ENCODE measurements at places on chromosomes 1 and 21.

DNA sequence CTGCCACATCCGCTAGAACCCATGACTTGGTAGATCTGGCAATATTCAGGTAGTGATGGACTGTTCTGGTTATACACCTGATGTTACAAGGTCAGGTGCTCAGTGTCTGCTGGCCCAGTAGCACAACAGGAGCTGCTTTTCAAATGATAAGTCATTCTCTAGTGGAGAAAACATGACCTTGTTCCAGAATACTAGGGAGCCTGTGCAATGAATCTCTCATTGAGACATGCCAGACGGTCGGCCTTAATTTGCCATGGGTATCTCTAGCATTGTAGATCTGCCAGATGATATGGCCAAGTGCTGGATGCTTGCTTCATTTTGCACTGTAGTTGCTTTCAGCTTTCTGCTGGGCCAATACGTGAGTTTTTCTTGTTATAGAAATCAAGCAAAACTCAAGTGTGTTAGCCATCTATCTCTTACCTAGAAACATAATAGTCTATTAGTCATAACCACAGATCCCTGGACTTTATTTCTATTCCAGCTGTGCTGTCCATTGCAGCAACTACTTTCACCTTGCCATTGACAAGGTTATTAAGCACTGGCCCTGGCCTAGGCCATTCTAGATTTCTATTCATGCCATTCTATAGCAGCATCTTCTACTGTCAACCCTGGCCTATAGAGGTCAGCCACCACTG, 13.9 kb upstream of the CENPF start:
- no peak for DNase-seq

DNA sequence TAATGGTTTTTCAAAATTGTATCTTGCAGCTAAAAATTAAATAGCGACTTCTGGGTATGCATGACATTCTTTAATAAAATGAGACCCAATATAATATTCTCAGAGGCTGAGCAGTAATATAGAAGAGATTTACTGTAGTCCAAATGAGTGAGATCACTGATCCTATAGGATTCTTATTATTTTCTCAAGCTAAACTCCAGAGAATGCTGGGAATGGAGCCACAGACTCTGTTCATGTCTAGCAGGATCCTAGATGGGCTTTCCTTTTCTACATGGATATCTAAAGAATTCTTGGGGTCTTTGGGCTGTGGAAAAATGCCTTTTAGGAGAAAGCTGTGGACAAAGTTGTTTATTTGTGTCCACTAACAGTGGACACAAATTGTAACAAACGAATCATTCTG, 150.7 kb upstream of the ZNF644 start:
- no peak for DNase-seq

GRCh38 chr1:33327587-33328325, 6.9 kb upstream of the A3GALT2 start:
- no peak for DNase-seq

DNA sequence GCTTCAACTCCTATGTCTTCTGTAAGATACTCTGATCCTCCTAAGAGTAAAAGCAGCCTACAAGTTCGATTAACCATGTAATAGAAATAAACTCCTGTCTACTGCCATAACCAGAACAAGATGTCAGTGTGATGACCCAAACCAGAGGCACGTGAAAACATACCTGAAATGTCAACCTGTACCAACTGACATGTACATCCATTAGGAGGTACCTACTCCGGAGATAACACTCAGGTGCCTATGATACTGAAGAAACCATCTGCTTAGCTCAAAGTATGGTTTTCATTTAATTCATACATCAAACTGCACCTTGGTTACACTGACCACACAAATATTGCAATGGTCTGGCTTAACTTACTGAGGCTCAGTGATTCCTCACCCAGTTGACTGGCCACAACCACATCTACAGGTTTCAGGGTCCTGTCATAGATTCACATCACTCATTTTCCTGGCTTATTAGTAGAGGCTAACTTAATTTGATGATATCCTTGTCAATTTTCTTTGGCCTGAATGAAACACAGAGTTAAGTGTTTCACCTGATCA, 4.4 kb downstream of the ITPKB start:
- DNase-seq, result no peak

DNA sequence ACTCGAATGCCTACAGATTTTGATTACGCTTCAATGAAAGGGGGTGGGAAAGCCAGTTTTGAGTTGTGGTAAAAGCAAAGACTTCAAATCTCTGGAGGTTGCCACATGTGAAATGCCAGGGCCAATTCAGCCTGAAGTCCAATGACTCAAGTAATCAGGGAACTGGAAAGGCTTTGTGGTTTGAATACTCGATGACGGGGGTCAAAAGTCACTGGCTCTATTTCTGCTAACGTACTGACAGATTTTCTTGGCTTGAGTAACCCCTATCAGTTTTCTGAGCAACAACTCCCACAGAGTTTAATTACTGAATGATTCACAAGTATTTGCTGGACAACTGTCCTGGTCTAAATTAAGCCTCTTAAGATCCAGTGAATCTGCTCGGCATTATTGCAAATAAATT, 152.2 kb downstream of the SIPA1L2 start:
- no peak for DNase-seq

DNA sequence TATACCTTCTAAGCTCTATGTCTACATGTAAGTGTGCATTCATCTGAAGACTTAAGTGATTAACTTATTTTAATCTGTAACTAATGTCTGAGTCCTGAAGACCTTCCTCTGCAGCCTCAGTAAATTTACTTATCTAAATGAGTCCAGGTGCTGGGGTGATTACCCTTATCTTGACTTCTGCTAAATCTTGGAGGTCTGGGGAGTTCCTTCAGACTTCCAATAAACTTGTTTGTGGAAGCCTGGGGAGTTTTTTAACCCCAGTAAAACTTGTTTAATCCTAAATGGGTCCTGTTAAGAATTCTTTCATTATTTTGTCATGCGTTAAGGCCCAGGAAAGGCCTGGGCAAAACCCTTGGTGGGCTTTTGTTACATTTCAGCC, 37.0 kb downstream of the RSPH1 start:
- no peak for DNase-seq

DNA sequence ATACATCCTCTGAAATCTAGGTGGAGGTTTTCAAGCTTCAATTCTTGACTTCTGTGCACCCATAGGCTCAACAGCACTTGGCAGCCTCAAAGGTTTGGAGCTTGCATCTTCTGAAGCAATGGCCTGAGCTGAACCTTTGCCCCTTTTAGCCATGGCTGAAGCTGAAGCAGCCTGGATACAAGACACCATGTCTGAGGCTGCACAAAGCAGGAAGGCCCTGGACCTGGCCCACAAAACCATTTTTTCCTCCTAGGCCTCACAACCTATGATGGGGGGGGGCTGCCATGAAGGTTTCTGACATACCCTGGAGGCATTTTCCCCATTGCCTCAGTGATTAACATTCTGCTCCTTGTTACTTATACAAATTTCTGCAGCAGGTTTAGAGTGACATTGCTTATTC, 173.3 kb upstream of the PRMT6 start:
- DNase-seq, result no peak

GRCh38 chr1:222347627-222348026, 200.3 kb downstream of the HHIPL2 start:
- DNase-seq, result no peak

DNA sequence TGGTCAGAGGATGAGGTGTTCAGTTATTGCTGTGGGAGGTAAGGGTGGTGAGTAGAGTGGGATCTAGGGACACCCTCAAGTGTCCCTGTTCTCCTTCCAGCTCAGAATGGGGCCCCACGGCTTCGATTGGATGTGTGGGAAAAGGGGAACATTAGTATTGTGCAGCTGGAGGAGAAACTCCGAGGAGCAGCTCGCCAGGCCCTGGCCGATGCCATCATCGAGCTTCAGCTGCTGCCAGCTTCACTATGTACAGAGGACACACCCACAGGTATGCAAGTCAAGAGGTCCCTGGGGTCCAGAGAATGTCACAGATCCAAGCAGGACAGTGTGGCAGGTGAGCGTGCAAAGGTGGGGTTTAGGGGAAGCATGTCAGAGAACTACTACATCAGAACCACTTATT, 13.9 kb downstream of the HYI start:
- no peak for DNase-seq

GRCh38 chr21:45620201-45620923, 23.2 kb upstream of the PCBP3 start:
- DNase-seq, result no peak

GRCh38 chr1:110675060-110675791, 486 bp upstream of the KCNA3 start:
- DNase-seq, result no peak

GRCh38 chr1:30321246-30321910, 402.0 kb downstream of the MATN1 start:
- no peak for DNase-seq

GRCh38 chr1:75172556-75172955, 38.4 kb downstream of the LHX8 start:
- DNase-seq, result no peak

- no peak for DNase-seq
Measured at GRCh38 chr1:185679220-185679619, 55.0 kb upstream of the HMCN1 start.

- DNase-seq, result no peak
Measured at GRCh38 chr1:29125237-29125641, 1.5 kb upstream of the TMEM200B start.

GRCh38 chr1:89538361-89538760, 13.7 kb downstream of the LRRC8B start:
- no peak for DNase-seq

- no peak for DNase-seq
Measured at GRCh38 chr1:217369271-217369981, 261.5 kb downstream of the GPATCH2 start.

DNA sequence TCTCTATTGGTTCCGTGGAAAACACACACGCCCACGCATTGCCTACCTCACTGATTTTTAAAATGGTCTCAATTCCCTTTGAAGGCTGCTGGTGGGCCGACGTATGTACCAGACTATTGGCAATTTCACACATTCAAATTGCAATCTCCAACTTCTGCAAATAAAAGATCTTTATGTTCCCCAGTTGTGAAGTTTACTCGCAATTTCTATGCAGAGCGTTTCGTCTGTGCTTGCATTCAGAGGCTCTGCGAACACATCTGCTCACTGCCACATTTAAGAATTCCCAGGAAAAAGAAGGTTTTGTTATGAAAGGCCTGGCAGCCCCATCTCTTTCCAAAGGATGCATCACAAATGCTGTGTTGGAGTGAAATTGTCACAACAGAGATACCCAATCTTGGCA, 288.0 kb upstream of the KAZN start:
- DNase-seq, result no peak

- DNase-seq, result no peak
Measured at GRCh38 chr1:30513396-30514136, 209.8 kb downstream of the MATN1 start.

GRCh38 chr1:172824209-172824608, 165.3 kb downstream of the FASLG start:
- DNase-seq, result no peak

DNA sequence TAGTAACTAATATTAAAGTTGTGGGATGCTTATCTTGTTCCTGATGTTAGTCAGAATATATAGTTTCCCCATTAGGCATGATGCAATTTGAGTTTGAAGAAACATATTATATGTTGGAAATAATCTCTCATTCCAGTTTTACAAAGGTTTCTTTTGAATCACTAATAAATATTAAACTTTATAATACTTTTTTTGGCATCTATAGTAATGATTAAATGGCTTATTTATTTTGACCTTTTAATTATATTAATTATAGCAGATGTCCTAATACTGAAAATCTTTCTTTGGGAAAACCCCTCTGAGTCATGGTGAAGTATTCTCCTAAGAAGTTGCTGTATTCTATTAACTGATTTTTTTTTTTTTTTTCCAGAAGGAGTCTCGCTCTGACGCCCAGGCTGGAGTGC, 28.5 kb upstream of the PTGS2 start:
- no peak for DNase-seq

GRCh38 chr1:116999596-116999995, 2.0 kb upstream of the CD101 start:
- DNase-seq, result no peak

- DNase-seq, result peak; percentile 23
Measured at GRCh38 chr1:18597160-18598042, 33.2 kb upstream of the PAX7 start.

- DNase-seq, result peak; percentile 83
Measured at GRCh38 chr1:211654838-211655787, 20.3 kb downstream of the NEK2 start.
